ENCODE measurements at places on chromosomes 6 and 20.
A peak's percentile ranks its signal among the peaks of the same experiment; 100 is the strongest.

GRCh38 chr20:49866051-49866450 is 49.3 kb downstream of the SPATA2 start:
- DNase-seq = no peak

DNA sequence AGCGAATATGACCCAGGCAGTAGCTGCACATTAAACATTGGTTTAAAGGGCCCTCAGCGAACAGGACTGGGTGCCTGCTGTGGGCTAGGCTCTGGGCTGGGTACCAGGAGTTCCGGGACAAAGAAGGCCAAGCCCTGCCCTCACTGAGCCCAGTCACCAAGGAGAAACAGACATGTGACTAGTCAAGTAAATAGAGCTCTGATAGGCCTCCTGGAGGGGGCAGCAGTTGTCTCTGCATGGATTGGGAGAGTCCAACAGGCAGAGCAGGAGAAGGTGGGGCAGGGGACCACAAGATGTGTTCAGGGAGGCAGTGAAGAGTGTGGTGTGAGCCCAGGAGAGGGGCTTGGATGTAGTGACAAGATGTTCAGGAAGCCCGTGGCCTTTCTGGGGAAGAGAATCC is 3.1 kb downstream of the HM13 start:
- DNase-seq = peak; percentile 62

DNA sequence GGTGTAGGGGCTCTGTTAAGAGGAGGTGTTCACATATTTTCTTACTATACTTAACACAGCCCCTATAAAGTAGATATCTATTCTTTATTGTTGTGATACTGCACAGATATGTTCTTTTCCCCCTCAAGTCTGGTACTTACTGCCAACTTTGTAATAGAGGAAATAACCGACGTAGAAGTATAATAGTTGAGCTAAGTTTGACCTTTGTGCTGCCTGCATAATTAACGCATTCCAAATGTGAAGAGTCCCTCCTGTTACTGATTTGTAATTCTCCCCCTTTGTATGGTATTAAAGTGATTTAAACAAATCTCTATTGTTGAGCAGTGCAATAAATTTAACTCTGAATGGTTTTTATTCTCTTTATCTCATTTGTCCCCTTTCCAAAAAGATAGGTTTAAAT is 39.0 kb downstream of the PHF3 start:
- DNase-seq = no peak

- DNase-seq = no peak
These were observed 7.3 kb upstream of the DOK5 start for GRCh38 chr20:54468082-54468481.

GRCh38 chr20:34843421-34843820 is 18.0 kb upstream of the NCOA6 start:
- DNase-seq = peak; percentile 5

DNA sequence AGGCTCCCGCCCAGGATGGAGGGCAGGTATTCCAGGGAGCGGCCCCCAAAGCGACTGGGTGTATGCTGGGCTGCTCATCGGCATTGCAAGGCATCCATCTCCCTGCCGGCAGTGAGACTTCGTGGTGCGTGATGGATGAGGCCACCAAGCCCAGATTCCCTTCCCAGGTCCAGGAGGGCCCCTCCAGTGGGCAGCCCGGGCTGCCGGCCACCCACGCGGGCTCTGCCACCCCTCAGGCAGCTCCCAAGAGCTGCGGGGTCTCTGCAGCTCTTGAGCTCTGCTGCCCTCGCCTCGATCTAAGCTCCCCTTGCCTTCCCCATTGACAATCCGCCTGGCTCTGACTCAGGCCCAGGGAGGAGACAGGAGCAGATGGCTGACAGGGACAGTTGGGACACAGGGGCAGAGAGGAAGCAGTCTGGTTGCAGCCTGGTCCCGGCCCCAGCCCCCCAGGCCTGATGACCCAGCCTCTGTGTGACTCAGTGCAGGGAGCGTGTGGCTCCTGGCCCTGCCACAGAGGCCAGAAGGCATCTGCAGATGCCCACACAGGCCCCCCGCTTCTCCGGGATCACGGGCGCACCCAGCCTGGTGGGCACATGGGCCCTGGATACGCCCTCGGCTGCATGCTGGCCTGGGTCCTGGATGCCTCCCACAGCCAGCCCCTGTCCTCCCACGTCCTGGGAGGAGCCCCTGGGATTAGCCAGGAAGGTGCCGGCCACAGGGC is 33.0 kb downstream of the SLCO4A1 start:
- no peak for DNase-seq

DNA sequence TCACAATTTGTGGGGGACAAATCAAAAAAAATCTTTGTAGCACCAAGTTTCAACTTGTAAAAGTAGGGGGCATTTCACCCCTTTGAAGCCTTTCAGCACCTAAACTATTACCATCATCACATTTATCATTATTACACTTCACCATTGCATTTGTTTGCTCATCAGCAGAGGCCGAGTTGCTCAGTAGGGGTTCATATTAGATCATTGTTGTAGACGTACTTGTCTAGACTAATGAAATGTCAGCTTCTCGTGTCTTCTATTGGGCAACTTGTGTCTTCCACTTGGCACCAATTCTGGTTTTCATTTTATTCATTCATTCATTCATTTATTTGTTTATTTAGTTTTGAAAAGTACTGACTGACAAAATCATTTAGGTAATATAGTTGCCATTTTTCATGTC is 338.3 kb upstream of the KCNQ5 start:
- DNase-seq = no peak

All from fibroblast of pulmonary artery (primary cell).